ENCODE measurements at places on chromosomes 1 and 21.
A peak's percentile ranks its signal among the peaks of the same experiment; 100 is the strongest.

- DNase-seq: no peak
Observed at GRCh38 chr1:206566999-206567398, 45.3 kb downstream of the EIF2D start.

DNA sequence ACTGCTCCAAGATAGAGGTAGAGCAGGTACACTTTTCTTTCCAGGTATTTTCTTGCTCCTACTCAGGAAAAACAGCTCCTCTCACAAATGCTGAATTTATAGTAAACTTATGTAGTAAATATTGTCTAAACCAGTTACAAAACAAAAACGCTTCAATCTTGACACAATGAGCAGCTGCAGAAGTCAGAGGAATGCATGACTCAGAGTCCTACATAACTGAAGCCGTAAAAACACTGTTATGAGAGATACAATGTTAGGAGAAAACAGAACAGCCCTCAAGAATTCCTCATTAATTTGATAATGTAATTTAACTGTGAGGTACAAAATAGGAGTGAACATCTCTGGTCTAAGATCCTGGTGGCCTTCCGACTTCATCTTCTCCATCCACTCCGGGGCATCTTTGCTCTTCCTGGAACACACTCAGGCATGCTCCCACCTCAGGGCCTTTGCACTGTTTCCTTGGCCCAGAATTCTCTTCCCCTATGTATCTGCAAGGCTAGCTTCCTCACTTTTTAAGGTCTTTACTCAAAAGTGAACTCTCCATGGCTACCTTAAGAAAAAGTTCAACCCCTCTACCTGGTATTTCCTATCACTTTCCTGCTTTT lies 138.5 kb downstream of the SLC45A1 start:
- peak; percentile 55 for DNase-seq

DNA sequence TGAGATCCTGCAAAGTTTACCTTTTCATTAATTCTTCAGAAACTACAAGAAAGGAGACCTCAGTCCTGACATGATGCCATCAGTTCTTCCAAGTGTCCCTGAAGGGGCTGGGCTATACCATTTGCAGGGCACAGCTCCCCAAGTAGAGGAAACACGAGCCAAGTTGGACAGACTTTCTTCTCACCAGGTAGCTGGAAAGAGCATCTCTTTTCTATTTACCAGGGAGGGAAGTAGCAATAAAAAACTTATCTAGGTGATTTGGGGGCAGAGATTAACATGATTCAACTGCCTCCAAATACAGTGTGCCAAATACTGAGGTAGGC lies 103.9 kb upstream of the KCND3 start:
- no peak for DNase-seq

DNA sequence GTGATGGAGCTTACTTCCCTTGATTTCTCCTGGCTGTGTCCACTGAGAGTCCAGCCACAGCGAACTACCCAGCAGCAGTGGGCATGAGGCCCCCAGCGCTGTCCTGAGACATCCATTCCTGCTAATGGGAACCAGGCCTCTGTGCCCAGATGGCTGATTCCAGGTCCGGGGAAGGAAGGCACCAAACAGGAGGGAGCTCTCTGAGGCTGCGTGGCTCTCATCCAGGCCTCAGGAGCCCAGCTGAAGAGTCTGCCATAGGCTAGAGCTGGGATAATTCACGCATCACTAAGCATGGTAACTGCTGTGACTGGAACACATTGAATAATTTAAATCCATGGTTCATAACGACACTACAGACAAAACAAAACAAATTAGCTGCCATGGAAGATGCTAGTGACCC lies 24.7 kb upstream of the LRRC47 start:
- DNase-seq: no peak

Data from PC-3 (cell line).